ENCODE measurements at places on chromosomes 11 and 22.

DNA sequence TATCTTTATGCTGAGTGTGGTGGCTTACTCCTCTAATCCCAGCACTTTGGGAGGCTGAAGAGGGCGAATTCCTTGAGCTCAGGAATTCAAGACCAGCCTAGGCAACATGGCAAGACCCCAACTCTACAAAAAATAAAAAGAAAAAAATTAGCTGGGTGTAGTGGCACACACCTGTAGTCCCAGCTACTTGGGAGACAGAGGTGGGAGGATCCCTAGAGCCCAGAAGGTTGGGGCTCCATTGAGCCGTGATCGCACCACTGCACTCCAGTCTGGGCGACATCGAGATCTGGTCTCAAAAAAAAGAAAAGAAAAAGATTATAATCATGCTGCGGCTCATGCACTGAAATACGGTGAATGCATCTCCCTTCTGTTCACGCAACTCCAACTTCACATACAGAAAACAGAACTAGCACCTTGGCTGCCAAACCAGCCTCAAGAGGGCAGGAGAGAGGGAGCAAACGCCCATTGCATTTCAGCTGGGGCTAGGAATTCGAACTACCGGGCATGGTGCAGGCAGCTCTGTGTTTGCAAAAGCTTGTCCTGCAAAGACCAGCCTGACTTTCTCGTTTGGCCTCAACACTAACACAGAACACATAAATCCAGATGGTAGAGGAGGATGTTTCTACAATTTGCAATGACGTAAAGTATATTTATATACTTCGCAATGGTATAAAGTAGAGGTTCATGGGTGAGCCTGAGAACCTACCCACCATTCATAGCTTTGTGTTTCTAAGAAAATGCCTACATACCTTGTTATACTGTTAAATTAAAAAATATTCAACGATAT, 6.3 kb upstream of the SYNGR1 start:
- DNase-seq = peak; percentile 38

DNA sequence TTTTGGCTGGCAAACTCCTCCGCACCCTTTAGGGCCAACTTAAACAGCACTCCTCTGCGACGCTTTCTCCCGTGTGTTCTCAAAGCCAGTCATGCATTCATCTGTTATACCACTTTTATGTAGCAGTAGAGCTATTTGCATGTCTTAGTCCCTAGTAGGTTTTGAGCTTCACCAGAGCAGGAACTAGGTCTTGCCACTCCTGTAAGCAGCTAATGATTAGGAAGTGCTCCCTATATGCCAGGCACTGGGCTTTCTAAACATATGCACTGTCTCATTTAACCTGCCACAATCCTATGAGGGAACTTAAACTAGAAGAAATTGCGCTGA, 180.8 kb downstream of the DBX1 start:
- DNase-seq = no peak

- no peak for DNase-seq
Observed at GRCh38 chr11:38547462-38547861, 1949.4 kb upstream of the RAG2 start.

GRCh38 chr11:128854841-128855240, 12.3 kb downstream of the KCNJ1 start:
- DNase-seq = no peak

GRCh38 chr11:36240801-36241200, 48.4 kb downstream of the COMMD9 start:
- DNase-seq = no peak

DNA sequence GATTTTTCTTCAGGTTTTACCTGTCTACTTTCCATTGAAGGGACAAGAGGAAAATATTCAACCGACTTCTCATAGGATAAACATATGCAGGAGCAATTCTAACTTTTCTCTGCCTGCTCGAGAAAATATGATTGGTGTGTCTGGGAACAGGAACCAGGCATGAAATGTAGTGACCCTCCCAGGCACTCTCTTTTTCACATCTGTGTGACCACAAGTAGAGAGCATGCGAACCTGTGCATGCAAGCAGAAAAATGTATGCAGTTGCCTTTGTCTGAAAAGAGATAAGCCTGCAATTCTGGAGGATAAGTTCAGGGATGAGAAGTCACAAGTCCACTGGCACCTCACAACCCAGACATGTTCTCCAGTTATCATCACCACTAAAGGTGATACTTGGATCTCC, 583.5 kb upstream of the FAT3 start:
- DNase-seq = no peak

DNA sequence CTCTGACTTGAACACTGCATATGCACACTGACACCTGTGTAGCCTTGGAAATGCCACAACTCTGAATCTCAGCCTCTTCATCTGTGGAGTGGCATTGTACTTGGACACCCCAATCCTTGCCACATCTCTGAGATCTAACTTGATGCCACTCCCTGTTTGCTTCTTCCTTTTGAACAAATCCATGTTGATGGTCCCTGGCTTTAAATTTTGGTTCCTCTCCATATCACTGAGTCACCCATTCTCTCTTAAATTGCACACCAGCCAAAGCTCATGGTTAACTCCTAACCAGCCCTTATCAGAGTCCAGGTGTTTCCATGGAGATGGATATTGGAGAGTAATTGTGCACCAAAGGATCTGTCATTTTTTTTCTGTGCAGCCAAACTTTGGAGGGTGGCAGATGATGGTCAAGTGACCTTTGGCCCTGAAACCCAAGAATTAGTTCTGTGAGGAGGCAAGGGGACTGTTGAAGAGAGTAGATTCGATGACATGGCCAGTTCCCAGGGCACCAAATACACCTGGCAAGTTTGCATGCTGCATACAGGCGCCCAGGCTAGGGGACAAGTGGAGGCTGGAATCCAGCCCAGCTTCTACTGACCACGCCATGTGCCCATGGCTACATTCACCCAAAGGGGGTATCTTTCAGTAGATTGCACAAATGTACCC, 25.1 kb upstream of the PAMR1 start:
- no peak for DNase-seq

- DNase-seq = peak; percentile 50
Observed at GRCh38 chr22:49925525-49926128, 7.2 kb downstream of the CRELD2 start.

GRCh38 chr22:48898524-48899250, 929.0 kb downstream of the BRD1 start:
- DNase-seq = no peak

DNA sequence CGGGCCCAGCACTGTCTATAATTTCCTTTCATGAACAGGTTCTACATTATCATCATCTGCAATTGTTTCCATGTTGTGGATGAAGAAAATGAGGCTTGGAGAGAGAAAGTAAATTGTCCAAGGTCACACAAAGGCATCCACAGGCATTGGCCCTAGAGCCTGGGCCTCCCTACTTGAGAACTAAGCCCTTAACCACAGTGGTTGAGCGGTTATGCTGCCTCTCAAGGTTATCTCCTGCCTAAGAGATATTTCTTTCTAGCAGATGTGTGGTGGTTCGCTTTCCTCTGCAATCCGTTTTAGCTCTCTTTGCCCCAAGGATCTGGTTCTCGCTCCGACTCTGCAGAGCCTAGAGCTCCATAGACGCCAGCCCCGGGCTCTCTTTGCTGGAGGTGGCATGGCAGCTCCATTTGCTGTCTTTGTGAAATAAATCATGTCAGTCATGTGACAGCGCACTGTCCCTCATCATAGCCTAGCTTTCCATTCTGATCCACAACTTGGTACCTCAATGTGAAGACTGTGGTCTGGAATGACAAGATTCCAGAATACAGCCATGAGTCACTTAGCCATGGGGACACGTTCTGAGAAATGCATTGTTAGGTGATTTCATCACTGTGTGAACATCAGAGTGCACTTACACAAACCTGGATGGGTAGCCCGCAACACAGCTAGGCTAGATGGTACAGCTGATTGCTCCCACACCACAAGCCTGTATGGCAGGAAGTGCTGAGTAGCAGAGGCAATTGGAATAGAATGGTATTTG, 27.2 kb downstream of the RPS6KA4 start:
- no peak for DNase-seq

DNA sequence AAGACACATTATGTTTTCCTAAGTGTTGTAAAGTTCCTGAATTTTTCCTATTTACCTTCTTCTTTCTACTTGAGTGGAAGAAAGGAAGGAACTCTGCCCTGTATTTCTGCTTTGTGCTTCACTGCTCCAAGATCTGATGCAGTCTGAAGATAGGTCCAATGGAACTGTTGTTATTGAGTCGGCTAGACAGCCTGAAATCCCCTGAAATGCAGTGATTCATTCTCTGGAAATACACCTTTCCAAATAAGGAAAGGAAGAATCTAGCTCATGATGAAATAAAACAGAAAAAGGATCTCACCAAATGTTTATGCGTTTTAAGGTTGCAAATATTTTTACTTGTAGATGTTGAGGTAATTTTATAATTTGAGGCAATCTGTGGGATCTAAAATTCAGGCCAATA, 322.8 kb downstream of the GUCY1A2 start:
- DNase-seq = no peak

- DNase-seq = no peak
Observed at GRCh38 chr11:81995889-81996288, 737.8 kb downstream of the FAM181B start.

- DNase-seq = no peak
Observed at GRCh38 chr11:72361321-72361720, 73.0 kb downstream of the CLPB start.

GRCh38 chr11:116420770-116421528, 351.8 kb downstream of the BUD13 start:
- DNase-seq = no peak

DNA sequence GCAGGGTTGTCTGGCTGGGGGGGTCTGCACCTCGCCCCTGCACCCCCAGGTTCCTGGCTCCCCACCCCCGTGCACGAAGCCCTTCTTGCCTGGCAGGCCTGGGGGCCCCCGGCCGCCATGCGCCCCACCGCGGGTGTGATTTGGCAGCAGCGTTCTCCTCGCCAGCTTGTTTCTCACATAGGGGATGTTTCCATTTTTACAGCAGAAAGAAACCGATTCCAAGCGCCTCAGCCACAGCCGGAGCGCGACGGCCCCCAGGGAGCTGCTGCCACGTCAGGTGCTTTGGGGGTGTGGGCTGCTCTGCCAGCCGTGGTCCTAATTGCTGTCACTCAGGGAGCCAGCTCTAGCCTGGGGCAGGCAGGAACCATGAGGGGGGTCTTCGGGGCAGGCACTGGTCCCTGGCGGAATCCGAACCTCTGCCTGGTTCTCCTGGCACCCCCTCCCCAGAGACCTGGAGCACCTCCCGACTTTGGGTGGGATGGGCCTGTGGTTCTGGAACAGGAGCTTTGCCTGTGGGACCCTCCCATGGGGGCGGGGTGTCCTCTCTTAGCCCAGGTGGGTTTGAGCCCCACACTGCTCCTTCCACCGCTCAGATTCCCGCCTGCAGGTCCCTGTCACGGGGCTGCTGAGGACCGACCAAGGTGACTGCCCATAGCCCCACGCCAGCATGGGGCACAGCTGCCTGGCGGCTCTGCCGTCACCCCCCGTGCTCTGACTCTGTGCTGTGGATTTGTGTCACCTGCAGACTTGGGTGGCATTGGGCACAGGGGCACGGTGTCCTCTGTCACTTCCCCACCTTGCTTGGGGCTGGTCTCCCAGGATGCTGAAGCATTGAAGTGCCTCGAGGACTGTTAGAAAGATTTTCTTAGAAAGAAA, 54.0 kb downstream of the RTN4R start:
- no peak for DNase-seq

- no peak for DNase-seq
Observed at GRCh38 chr11:62508336-62509058, 38.1 kb downstream of the AHNAK start.

GRCh38 chr22:41181349-41182241, 23.5 kb upstream of the L3MBTL2 start:
- no peak for DNase-seq

DNA sequence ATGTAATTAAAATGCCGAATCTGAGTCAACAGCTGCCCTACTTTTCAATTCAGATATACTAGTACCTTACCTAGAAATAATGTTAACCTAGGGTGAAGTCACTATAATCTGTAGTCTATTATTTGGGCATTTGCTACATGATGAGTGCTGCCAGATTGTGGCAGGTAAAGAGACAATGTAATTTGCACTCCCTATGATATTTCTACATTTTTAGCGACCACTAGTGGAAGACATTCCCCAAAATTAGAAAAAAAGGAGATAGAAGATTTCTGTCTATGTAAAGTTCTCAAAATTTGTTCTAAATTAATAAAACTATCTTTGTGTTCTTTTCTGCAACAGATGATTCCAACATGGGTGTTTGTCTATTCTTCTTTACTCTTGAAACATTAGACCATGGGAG, 14.1 kb downstream of the MS4A1 start:
- DNase-seq = no peak

- DNase-seq = no peak
Observed at GRCh38 chr11:67282876-67283371, 6.2 kb upstream of the ANKRD13D start.

- no peak for DNase-seq
Observed at GRCh38 chr11:79440571-79441460, at the start of gene TENM4. Gene TENM4 (minus strand): TSS chr11:79441030. CDS start chr11:79069944, 371,086 bp downstream.

DNA sequence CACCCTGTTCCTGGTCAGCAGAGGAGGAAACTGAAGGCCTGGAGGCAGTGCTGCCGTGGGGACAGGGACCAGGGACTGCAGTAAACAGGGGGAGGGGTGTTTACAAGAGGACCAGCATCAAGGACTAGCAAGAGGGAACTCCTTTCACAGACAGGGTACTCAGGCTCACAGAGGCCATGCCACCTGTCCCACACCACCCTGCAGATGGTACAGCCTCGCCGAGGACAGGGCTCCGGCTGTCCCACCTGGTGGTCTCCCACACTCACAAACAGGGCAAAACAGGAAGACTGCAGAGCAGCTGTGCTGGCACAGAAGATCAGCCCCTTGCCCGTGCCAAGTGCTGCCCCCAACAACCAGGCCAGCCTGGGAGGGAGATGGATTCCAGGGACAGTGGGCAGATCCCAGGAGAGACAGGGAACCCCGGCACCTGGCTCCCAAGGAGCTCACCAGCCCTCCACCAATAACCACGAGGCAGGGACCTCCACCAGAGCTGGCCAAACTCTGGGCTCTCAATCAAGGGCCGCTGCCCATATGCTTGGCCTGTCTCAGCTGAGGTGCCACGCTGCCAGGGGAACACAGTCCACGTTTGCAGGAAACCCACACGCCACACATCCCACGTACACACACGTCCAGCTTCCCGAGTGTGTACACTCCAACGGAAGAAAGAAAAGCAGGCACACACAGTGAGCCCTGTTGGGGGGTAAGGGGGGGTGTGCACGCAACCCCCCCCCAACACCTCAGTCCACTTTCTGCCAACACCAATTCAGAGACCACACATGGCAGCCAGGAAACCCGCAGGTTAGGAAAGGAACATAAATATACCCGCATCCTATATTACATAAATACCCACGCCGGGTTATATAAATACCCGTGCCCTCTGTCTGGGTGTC, 2.1 kb downstream of the CSNK1E start:
- no peak for DNase-seq

GRCh38 chr11:116457336-116458007, 315.3 kb downstream of the BUD13 start:
- no peak for DNase-seq

DNA sequence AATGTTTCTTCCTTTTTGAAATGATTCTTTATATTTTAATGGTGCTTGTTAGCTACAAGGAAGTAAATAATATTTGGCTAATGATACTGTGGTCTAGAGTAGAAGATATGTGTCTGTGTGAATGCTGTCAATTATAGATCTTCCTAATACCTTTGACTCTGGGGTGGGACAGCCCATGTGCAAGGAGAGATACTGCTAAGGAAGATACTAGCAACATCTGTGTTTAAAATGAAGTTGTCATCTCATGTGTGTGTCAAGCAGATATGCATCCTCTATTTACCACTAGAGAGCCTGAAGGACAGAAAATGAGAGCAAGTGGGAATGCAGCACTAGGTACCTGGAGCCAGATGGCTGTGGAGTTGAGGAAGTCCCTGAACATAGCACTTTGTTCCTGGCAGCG, 34.1 kb downstream of the PPME1 start:
- DNase-seq = no peak
